ENCODE measurements at places on chromosomes 5 and 9.
A peak's percentile ranks its signal among the peaks of the same experiment; 100 is the strongest.

GRCh38 chr5:138605254-138605972 lies 30.2 kb upstream of the HSPA9 start:
- DNase-seq = no peak

GRCh38 chr9:31347082-31347617 lies 1037.3 kb upstream of the ACO1 start:
- peak; percentile 83 for DNase-seq

DNA sequence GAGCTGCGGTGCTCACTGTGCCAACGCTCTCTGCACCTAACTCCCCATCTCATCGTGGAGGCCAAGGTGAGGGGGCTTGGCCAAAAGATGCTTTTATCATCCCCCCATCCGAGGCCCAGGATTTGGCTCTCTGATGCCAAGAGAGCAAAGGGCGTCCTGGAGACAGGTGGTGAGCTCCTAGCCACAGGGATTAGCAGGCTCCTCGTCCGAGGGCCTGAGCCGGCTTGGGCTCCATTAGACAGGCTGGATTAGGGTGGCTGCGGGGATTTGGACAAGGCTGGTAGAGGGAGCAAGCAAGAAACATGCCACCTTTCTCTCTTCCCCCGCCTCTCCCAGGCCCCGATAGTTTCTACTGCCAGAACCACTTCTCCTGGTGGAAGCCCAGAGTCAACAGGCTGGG lies 1.0 kb upstream of the GRM6 start:
- no peak for DNase-seq

GRCh38 chr9:129929496-129930125 lies 94.4 kb downstream of the USP20 start:
- DNase-seq = no peak

DNA sequence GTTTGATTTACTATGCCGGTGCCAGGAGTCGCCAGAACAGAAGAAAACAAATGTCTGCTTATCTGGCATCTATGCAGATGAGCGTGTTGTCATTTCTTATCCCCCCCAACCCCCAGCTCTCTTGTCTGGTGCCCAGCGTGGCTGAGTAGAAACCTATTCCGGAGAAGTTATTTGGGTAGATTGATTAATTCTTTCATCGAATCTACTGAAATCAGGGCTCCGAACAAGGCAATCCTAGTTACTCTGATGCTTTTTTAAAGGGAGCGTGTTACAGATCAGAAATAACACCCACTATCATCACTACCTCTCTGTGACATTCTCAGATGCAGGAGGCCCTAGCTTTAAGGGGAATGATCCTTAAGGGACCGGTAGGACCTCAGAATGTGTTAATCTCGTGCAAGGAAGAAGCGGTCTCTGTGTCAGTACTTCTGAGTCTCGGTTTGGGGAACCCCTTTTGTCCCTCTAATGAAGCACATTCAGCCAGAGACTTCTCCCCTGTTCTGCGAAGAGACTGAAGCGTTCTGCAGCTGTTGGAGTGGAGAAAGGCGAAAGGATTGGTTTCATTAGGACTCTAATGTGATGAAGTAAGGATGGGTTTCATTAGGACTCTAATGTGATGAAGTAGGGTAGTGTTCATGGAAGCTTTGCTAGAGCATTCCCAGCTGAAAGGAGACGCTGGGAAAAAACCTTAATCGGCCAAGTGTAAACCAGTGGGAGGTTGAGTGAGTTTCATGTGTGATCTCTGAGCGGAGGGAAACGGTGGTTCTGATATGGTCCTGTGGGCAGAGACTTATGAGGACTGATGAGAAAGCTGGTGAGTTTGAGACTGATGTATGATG lies 1.5 kb downstream of the PIP5K1B start:
- peak; percentile 80 for DNase-seq

- peak; percentile 55 for DNase-seq
These were observed 107.4 kb downstream of the SCAMP1 start for GRCh38 chr5:78467752-78468357.

DNA sequence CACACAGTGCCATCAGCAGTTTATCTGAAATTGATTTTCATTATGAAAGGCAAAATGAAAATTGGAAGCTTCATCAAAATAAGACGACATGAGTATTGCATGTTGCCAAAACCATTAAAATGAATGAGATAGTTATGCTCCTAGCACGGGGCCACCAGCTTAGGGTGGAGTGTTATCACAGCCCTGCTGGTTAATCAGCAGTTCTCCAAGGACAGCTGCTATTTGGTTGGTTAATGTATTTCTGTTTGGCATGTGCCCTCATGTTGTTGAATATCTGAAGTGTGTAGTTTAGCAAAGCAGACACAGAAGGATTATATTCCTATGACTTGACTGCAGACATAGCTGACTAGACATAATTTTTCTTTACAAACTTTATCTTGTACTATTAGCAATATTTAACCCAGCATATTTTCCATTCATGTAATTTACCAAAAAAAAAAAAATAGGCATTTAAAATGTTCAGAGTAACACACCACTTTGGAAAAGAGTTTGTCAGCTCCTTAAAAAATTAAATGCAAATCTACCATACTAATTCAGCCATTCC lies 98.6 kb upstream of the PIK3R1 start:
- DNase-seq = peak; percentile 20

GRCh38 chr5:80933036-80933435 lies 27.1 kb upstream of the RASGRF2 start:
- no peak for DNase-seq

DNA sequence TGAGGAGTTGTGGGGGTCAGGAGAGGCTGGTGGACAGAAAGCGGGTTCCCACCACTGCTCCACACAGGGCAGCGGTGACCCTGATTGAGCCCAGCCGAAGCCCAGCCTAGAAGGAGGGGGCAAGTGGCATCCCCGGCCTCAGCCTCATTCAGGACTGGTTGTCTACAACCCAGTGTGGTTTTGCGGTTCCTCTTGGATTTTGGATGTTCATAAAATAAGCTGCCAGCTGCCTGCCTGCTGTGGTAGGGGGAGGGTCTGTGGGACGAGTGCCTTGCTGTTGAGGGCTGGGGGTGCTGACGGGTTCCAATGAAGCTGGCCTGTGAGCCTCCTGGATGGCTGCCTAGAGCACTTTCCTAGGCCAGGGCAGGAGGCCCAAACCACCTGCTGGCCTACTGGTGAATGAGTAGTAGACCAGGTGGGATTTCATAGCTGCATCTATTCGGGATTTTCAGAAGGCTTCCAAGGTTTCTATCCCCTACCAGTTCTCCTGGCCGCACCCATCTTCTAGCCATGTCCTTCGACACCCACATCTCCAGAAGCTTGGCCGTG lies 102.4 kb downstream of the NDFIP1 start:
- DNase-seq = no peak

GRCh38 chr9:110750272-110750671 lies 81.7 kb downstream of the MUSK start:
- DNase-seq = no peak

DNA sequence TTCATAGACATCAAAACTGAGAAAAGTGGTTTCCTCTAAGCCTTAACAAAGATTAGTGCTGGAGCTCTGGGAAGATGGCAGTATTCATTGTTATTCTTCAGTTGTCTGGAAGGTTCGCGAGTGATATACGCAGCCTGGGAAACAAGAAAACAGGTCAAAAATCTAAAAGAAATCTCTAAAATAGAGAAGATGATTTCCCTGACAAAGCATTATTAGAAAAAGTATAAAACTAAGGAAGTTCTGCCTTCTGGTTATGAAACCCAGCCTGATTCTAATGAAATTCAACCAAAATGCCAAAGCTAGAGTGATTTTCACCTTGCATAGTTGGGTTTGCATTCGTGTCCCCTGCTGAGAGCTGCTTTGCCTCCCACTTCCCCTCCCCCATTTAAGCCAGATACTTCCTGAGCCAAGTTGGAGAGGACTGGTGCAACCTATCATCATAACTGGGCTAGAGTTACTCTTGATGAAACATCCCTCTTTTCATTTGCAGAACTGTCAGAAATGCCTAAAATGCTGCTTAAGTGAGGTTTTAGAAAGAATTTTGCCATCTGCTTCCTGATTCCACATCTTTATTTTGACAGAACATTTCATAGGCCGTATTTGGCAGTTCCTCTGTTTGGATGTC lies 48.4 kb downstream of the NDFIP1 start:
- no peak for DNase-seq

DNA sequence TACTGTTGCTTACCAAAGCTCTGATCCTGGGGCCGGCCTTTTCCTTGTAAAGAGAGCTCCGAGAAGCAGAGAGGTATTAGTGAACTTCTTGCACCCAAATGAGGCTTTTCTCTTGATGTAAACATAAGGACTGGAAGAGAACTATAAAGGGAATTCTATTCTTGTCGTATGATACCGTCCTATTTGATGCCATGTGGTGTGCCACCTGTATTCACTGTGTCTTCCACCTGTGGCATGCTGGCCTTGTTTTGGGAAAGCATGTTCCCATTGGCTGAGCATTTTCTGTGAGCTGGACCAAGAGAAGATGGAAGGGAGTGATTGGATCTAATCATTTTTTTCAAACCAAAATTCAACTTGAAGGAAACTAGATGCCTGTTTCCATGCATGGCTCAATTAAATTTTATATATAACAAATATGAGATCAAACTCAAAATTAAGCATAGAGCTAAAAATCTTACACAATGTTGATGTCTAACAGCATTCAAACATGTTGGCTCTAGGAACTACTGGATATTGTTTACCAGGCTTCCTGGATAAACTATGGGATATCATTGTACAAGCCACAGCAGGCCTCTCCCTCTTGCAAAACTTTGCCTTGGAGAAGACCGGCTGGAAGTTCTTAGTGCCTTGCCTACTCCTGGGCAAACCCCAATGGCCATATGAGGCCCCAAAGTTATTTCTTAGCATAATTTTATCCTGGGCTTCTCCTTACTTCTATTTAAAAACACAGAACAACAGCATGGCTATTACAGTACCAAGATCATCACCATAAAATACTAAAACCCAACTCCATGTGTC lies 115.3 kb downstream of the TSSK1B start:
- no peak for DNase-seq

DNA sequence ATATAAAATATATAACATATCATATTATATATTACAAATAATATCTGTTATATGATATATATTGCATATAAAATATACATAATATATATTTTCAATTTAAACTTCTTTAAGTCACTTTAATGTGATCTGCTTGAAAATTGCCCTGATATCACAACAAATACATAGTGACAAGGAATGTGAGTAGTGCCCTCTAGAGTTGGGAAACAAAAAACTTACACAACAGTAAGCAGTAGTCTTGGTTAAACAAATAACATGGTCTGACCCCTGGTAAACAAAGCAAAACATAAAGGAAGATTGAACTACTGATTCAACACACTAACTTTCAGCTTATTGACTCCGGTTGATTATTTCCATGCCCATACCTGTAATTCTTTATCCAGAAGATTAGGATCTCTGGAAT lies 188.3 kb upstream of the NMUR2 start:
- peak; percentile 24 for DNase-seq

- no peak for DNase-seq
These were observed 2.9 kb upstream of the NPDC1 start for GRCh38 chr9:137048655-137049543.

DNA sequence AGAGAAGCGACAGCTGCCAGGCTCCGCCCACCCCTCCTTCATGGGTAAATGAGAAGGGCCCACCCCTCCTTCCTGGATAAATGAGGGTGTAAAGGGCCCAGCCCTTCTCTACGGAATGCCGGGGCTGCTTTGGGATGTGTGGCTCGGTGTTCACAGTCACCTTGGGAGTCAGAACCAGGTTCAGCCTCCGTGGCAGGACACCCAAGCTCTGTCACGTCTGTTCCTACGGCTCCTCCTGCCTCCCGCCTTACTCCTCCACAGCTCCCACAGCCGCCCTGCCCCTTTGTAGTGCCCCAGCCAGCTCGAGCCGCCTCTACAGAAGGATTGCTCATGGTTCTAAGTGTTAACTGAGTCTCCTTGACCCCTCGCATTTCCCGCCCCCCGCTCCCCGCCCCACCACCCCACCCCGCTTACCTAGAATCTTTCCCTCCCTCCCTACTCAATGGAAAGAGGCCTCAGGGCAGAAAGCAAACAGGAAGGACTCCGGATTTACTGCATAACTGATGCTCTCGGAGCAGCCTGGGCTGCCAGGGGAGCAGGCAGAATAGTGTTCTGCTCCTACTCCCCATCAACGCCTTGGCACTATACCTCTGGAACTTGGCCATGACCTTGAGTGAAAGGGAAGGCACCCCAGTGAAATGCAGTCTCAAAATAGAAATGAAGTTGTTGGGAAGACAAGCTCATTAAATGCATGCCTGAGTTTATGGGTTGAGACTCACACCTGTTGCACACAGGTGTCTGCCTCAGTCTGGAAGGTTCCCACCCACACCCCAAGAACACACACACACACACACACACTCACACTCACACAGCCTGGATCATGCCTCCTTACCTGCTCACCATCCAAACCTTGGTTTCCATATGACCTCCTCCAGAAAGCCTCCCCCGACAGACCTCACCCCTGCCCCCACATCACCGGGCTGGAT lies 59.6 kb downstream of the NEURL1B start:
- no peak for DNase-seq

- DNase-seq = no peak
These were observed 79.7 kb downstream of the MED27 start for GRCh38 chr9:131999692-132000551.

DNA sequence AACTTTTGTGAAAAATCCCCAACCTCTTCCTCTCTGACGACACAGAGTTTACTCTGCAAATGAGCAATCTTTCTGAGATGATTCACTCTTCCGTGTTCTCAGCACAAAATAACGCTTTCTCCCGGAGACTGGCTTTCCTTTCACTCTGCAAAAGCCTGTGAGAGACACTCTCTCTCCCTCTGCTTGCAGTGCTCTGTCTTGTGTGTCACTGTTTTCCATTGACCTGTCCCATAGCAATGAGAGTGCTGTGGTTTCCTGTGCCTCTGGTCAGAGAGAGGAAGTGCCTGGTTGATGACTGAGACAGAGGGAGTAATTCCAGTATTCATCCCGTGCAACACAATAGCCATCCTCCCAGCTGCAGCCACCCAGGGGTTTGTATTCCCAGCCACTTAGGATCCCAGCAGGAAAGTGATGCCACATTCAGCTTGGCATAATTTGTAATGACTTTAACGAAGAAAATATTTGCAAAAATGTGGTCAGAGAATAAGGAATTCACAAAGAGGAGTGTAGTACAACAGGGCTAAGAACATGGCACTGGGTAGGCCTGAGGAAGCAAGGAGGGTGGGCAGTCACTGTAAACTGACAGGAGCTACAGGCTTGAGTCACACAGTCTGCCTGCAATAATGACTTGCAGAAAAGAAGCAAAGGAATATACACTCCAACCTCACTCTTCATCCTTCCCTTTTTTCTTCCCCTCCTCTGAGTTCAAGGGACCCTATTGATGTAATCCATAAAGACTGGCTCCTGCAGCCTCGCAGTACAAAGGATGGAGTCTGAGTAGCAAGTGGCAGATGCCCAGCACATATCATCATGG lies 463.5 kb upstream of the RGMB start:
- DNase-seq = peak; percentile 69

Data from OCI-M1 (cell line).